Activated CD8-positive, alpha-beta memory T cell treated with anti-CD3 and anti-CD28 coated beads for 24 hours (primary cell): ENCODE measurements at places on chromosomes 13 and 19.

DNA sequence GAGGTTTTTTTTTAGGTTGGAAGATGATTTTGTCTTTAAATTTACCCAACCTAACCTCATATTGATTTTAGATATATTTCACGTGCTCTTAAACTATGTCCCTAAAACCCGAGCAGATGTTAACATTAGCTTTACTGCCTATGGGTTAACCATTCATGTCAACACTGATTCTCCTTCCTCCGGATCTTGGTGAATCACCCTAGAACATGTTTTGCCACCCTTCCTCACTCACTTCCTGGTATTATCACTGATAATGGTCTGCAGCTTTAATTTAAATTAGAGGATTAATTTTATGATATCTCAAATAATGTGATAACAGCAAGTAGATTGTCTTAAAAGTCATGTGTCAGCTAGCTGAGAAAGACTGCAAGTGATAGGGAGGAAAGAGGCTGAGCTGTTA, 31.9 kb downstream of the HTR2A start:
- no peak for DNase-seq

- DNase-seq, result no peak
Measured at GRCh38 chr19:13190781-13191540, 40.8 kb downstream of the IER2 start.

DNA sequence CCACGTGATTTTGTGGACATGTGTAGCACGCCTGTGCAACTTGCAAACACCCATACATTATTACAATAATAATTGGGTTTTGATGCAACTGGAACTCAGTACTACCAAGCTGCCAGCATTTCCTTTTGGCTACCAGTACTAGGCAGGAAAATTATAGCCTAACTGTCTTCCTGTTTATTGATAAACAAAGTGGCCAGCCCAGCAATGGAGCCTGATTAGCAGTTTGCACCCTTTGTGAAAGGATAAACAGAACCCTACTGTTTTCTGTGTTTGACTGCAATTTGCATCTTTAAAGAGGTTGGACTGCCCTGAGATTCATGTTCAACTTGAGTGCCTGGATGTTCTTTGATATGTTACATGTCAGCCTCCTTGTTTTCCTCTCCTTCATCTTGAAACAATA, 173.9 kb downstream of the ZIC5 start:
- DNase-seq, result no peak

DNA sequence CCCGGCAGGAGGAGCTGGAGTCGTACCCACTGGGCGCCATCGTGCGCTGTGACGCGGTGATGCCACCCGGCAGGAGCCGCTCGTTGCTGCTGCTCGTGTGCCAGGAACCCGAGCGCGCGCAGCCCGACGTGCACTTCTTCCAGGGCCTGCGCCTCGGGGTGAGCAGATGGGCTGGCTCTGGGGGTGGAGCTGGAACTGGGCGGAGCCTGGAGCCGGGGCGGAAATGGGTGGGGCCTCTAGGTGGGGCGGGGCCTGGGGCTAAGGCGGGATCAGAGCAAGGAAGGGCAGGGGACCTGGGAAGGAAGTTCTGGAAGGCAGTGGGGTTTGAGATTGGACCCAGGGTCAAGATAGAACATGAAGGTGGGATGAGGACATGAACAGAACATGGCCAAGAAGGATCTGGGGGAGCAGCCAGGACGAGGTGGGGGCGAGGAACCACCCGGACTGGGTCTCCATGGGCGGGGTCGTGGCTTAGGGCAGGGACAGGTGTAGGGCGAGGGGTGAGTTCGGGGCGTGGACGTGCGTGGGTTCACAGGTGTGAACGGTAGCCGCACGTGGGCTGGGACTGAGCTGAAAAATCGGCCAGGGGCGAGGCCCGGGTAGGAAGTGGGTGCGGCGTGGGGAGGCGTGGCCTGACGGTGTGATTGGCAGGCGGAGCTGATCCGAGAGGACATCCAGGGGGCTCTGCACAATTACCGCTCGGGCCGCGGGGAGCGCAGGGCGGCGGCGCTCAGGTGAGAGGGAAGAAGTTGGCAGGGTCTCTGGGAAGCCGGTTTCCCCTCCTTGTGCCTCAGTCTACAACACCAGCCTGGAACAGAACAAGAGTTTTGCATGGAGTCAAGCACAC, 4.7 kb downstream of the EPS8L1 start:
- peak; percentile 83 for DNase-seq

DNA sequence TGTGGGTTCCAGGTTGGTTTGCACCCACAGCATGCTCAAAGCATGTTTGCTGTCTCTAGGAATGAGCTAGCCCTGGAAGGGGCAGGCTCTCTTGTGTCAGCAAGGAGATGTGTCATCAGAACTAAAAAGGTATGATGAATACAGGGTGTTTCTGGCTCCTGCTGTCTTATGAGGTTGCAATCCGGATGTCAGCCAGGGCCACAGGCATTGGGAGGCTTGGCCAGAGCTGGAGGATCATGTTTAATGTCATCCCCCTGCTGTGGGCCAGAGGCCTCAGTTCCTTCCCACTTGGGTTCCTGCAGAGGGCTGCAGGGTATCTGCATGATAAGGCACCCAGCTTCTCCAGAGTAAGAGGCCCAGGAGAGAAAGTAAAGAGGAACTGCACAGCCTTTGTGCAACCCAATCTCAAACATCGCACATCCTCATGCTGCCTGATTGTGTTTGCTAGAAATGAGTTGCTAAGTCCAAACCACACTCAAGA, 193.6 kb downstream of the COL4A1 start:
- DNase-seq, result no peak

DNA sequence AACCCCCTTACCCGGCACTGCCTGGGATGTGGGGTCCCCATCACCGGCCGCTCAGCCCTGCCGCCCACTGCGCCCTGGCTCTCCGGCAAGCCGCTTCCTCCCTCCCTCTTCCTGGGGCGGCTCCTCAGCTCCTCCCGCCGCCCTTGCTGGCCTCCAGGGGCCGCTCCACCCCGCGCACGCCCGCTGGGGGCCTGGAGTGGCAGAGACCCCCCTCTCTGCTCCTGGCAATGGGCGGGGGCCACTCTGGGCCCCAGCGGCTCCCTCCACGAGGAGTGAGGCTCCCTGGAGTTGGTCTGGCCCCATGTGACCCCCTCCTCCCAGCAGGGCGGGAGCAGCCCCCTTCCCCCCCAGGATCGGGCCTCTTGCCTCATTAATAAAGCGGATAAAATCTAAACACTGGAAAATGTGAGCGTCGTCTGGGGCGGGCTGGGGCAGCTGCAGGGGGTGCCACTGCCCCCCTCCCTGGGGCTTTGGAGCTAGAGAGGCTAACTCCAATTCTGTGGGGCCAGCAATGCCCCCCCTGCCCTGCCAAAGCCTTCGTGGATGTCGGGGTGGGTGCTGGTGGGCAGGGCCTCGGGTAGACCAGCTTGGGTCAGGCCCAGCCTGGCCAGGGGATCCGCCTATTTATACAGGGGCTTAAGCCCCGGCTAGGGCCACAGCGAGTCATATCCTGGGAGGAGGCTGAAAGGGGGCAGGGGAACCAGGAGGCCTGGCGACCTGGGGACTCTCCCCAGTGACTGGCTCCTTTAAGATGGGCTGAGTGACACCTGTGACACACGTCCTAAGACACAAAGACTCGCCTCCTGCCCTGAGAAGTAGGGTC, at the start of gene PTGER1:
PTGER1 (minus strand) TSS at position 104 of the 823 bp plus-strand sequence. CDS start 1,034 bp downstream, outside the sequence.
- DNase-seq, result peak; percentile 68

- no peak for DNase-seq
Measured at GRCh38 chr13:29402166-29402636, 193.3 kb downstream of the SLC7A1 start.

DNA sequence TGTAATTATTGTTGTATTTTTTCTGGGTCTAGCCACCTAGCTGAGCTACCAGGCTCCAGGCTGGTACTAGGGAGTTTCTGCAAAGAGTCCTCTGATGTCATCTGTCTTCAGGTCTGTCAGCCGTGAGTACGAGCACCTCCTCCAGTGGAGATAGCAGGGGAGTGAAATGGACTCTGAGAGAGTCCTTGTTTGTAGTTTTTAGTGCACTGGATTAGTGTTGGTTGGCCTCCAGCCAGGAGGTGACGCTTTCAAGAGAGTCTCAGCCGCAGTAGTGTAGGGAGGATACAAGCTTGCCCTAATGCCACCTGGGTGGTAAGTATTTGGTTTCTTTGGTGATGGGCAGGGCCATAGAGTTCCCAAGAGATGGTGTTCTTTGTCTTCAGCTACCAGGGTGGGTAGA, 384.8 kb downstream of the SLC7A1 start:
- no peak for DNase-seq

DNA sequence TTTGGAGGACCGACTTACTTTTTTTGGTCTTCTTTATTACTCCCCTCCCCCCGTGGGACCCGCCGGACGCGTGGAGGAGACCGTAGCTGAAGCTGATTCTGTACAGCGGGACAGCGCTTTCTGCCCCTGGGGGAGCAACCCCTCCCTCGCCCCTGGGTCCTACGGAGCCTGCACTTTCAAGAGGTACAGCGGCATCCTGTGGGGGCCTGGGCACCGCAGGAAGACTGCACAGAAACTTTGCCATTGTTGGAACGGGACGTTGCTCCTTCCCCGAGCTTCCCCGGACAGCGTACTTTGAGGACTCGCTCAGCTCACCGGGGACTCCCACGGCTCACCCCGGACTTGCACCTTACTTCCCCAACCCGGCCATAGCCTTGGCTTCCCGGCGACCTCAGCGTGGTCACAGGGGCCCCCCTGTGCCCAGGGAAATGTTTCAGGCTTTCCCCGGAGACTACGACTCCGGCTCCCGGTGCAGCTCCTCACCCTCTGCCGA, 409 bp downstream of the FOSB start:
- DNase-seq, result peak; percentile 74

DNA sequence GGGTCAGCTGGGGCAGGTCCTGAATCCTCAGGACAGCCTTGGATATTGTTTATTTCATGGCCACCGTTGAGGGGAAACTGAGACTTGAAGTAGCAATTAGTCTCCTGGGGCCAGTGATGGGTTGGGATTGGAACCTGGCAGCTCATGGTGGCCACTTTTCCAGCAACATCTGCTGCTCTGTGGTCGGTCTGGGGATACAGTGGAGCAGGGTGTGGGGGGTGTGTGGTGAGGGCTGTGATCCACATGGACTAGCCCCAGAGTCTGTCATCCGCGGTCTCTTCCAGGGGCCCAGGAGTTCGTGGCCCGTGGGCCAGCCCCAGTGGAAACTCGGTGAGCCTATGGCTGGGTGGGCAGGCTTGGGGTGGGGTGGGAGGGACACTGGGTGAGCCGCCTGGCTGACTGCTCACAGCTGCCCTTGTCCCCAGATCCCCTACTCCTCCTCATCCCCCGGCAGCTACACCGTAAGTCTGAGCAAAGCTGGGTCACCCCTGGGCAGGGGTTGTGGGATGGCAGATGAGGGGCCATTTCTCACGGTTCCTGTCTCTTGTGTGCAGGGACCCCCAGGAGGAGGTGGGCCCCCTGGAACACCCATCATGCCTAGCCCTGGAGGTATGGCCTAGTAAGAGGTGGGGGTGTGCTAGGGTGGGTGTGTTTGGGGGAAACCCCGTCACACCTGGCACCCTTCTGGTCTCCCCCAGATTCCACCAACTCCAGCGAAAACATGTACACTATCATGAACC, 5.5 kb downstream of the ISYNA1 start:
- no peak for DNase-seq

DNA sequence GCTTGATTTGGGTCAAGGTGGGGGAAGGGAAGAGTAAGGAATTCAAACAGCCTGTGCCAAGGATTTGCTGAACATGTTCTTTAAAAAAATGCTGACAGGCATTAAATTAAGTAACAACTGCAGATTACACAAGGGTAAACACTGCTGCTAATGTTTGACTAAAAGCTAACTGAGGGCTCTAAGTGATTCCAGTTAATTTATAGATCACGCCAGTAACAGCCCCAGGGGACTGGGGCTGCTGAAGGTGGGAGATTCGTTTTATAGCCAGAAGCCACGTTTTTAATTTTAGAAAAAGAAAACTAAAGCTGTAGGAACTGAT, 321.7 kb downstream of the DLEU7 start:
- no peak for DNase-seq

- DNase-seq, result no peak
Measured at GRCh38 chr13:49629947-49630346, 1.6 kb downstream of the ARL11 start.

DNA sequence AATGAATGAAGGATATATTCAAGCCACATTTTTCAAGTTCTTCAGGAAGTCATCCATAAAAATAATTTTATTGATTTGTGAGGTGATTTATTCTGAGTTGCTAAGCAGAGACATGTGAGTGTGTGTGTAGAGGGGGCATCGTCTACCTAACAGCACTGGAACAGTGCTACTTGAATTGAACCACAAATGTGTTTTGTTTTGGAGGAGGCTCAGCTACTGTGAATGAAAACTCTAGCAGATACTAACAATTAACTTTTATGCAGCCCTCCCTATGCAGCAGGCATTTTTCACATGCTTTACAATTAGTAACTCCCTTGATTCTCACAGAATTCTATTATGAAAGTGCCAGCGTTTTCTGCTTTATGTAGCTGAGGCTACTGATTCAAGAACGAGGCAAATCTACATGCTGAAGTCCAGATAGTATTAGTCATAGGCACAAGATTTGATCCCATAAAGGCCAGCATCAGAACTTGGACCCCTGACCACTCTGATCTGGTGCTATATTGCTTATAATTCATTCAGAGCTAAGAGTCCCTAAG, 103.7 kb downstream of the MYO16 start:
- no peak for DNase-seq

- no peak for DNase-seq
Measured at GRCh38 chr19:20038358-20039202, 725 bp downstream of the ZNF682 start.

DNA sequence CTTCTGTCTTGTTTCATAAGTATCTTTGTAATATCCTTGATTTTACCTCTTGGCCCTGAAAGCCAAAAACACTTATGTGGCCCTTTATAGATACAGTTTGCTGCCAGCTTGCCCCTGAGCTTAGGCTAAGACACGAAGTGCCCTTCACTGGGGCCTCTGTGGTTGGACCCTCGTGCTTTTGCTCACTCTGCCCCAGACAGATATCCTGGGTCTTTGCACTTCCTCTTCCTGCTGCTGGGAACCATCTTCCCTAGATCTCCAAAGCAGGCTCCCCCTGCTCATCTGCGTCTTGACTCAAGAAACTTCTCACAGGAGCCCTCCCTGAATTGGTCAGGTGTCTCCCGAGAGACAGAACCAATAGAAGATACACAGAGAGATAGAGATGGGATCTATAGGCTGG, 2.0 kb upstream of the TNFSF14 start:
- DNase-seq, result no peak

GRCh38 chr19:27966390-27966816, 1246.5 kb downstream of the UQCRFS1 start:
- DNase-seq, result no peak

DNA sequence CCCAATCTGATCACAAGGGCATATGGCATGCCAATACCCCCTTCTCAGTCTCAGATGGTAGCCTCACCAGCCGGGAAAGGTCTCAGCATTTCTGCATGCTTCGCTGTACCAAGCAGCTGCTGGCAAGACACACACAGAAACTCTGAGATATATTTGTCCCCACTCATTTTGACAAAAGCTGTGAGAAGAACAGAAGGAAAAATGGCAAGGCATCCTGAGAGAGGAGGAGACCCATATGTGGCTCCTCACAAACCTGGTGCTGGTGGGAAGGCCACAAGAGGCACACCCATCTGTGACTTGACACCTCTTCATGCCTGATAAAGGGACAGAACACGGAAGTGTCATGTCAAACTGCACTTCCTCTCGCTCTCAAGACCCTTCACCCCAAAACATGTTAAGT, 36.7 kb upstream of the DOCK9 start:
- no peak for DNase-seq

- DNase-seq, result no peak
Measured at GRCh38 chr13:43368003-43368402, 344.6 kb downstream of the DNAJC15 start.
